ENCODE measurements at places on chromosomes 6 and 20.

DNA sequence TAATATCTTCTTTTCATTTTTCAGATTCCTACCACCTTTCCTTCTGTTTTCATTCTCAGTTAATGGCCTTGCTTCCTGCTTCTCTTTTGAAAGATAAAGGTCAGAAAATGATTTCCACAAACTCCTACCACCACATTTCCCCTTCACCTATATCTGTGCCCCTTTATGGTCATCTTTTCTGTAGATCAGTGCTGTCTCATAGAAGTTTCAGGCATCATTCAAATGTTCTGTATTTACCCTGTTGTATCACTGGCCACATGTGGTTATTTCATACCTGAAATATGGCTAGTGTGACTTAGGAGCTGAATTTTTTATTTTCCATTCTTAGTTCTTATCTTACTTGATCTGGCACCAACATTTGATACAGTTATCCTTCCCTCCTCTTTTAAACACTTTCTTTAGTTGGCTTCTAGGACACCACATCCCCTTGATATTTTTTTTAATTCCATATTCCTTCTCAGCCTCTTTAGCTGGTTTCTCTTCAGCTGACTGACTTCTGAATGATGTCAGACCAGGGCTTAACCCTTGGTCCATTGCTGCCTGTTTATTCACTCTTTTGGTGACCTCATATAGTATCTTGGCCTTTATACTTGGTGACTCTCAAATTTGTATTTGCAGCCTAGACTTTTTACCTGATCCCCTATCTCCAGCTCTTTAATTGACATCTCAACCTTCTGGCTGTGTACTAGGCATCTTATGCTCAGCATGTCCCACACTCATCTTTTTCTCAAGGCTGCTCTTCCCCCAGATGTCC is 81.0 kb downstream of the ATRN start:
- DNase-seq = no peak

DNA sequence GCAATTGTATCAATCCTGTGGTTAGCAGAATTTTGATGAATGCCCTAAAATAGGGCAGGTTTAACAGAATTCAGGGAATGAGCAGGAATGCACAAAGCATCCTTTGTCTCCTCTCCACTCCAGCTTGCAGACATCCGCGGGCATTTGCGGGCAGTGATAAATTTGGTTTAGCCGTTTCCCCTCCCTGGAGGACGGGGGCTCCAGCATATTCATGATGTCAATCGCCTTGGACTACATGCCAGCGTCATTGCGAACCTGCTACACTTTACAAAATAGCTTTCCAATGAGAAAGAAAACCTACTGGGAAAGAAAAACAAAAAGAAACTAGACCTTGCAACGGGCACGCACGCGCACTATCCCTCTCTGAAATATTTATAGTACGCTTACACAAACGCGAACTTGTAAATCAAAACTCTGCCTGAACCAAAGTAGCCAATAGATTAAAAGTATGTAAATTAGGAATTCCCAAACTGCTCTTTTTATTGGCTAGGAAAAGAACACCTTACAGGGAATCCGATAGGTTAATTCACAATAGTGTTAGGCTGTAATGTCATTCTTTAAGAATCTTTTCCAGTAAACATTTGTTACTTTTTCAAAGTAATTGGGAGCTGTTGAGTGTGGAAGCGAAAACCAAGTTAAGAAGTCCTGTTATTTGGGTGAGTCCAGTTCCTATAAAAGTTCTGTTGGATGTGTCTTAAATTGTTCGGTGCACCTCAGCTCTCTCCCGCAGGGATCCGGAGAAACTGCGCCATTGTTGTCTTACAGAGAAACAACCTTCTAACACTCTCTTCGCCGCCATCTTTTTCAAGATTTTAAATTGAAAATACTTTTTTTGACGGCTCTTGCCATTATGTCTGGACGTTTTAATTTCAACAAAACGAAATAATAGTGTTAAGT is 136.7 kb downstream of the HFE start:
- DNase-seq = no peak

DNA sequence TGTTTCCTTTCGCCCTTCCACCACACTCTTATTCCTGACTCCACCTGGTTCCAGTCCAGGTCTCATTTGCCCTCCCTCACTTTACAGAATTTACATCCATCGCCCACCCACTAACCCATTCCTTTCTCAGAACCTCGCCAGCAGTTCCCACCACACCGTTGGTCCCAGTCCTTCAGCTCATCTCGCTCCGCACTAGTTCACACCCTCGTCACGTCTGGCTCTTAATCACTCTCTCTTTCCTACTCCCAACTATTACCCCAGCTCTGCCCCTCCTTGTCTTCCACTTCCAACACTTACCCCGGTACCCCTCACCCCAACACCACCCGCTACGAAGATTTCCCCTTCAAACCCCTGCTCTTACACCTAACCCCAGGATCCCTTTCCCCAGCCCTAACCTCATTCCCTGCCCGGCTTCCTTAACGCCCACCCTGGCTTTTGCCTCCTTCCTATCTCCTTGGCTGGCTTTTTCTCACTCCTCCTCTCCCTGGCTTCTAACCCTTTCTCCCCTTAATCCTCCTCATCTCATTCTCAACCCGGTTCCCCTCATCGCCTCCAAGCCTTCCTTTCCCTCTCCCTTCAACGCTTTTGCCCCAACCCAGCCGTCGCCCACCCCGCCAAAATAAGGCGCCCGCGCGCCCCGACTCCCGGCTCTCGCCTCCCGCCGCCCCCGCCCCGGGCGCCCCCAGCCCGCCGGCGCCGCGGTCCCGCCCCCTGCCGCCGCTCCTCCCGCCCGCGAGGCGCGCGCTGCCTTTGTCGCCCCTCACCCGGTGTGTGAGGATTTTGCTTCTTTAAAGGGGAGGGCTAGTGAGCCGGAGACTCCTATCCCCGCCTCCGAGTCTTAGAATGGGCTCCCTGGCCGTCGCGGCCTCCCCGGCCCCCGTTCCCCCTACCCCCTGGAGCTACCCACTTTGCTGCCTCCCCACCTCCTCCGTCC is 542 bp downstream of the USP49 start:
- peak; percentile 5 for DNase-seq

- DNase-seq = no peak
Measured at GRCh38 chr6:156657296-156657695, 119.9 kb upstream of the ARID1B start.

DNA sequence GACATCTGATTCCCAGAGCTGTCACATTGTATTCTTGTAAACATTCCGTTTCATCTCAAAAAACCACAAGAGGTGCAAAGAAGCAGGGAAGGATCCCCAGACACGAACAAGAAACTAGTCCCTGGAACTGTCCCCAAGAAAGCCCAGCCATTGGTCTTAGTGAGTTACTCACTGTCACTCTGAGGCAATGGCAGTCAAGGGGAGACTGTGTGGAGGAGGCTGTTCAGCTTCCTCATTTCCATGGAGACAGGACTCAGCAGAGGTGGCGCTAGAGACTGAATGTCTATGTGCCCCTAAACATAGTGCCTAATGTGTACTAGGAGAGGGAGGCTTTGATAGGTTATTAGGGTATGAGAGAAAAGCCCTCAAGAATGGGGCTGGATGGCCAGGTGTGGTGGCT is 11.1 kb downstream of the ULBP1 start:
- no peak for DNase-seq

DNA sequence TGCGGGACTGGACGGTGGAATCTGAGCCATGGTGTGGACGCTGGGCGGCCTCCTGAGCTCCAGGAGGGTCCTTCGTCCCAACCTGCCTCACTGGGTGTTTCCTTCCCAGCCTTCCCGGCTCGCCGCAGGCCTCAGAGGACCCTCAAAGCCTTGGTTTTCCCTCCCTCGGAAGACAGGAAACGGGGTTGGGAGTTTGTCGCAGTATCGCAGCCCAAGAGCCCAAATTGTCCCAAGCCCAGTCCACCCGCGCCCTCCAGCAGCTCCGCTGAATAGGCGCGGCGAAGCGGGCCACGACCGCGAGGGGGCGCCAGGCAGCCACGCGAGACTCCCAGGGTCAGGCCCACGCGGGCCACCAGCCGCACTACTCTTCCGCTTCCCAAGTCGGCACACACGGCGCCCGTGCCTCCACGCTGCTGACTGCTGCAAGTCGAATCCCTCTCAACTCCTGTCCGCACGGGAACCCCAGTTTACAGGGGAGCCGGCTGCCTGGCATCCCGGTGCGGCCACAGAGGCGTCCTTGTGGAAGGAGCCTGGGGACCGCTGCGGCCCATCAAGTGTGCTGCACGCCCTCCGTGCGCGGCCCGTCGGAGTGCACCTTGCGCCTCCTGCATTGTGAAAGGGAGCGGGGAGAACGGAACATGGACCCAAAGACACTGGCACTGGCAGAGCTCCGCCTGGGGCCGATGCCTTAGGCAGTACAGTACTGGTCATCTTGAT is 40.4 kb upstream of the HMGA1 start:
- DNase-seq = peak; percentile 82

- DNase-seq = no peak
Measured at GRCh38 chr6:15434823-15435380, 189.0 kb downstream of the JARID2 start.

- no peak for DNase-seq
Measured at GRCh38 chr6:39945626-39946025, 11.4 kb upstream of the MOCS1 start.

DNA sequence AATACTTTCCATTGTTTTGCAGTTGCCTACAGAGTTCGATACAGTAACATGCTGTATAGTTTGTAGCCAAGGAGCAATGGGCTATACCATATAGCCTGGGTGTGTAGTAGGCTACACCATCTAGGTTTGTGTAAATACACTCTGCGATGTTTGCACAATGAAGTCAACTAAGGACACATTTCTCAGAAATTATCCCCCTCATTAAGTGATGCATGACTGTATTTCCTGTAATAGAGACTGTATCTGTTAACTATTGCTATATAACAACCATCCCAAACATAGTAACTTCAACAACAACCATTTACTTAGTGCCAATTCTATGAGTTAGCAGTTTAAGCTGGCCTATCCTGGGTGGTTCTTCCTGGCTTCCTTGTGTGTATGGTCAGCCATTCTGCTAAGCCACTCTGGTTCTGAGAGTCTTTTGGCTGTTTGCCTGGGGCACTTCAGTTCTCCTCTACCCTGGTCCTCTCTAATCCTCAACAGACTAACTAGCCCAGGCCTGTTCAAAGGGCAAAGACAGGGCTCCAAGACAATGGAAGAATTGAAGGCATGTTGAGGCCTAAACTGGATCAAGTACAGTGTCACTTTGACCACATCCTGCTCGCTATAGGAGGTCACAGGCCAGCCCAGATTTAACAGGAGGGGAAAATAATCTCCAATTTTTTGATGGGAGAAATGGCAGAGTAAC is 124.0 kb downstream of the PLCB1 start:
- no peak for DNase-seq

DNA sequence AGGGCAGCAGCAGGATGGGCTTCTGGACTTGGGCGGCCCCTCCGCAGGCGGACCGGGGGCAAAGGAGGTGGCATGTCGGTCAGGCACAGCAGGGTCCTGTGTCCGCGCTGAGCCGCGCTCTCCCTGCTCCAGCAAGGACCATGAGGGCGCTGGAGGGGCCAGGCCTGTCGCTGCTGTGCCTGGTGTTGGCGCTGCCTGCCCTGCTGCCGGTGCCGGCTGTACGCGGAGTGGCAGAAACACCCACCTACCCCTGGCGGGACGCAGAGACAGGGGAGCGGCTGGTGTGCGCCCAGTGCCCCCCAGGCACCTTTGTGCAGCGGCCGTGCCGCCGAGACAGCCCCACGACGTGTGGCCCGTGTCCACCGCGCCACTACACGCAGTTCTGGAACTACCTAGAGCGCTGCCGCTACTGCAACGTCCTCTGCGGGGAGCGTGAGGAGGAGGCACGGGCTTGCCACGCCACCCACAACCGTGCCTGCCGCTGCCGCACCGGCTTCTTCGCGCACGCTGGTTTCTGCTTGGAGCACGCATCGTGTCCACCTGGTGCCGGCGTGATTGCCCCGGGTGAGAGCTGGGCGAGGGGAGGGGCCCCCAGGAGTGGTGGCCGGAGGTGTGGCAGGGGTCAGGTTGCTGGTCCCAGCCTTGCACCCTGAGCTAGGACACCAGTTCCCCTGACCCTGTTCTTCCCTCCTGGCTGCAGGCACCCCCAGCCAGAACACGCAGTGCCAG is at the start of gene TNFRSF6B:
Gene TNFRSF6B, plus strand, starts transcription at position 25 of the 729 bp plus-strand sequence. Its CDS starts 116 bp downstream, at position 141.
- DNase-seq = no peak

- no peak for DNase-seq
Measured at GRCh38 chr6:44003345-44004061, 123.7 kb downstream of the MRPL14 start.

DNA sequence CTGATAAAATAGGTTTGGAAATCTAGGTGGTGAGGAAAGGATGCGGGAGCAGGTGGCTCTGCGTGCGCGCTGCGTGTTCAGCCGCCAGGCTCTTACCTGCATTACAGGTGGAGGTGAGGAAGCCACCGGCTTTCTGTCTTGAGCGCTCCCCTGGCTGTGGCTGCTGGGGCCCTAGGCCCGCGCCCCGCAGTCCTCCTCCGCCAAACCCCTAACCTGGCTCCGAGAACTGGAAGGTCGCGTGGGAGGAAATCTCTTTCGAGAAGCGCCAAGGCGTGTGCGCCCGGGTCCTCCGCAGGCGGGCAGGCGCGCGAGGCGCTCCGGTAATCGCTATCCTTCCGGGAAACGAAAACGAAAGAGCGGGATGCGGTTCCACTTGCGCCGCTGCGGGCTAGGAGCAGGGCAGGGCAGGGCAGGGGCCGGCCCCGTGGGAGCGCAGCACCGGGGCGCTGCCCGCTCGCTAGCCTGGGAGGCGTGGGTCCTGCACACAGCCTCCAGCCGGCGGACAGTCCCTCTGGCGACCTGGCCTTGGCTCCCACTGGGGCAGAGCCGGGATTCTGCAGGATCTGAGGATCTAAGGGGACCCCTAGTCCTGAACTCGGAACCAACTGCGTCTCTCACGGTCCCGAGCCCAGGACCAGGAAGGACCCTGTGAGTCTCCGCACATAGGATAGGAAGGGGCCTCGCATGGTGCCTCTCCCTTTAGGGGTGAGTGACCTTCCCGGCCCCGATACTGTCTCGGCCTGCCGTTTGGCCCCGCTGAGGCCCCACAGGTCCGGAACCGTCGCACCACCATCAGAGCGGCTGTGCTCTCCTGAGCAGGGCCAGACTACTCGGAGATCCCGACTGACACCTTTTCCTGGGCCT is at the start of gene ETV7:
Gene ETV7, minus strand, starts transcription at position 230 of the 864 bp plus-strand sequence. Its CDS starts 128 bp downstream, at position 102.
- DNase-seq = no peak

DNA sequence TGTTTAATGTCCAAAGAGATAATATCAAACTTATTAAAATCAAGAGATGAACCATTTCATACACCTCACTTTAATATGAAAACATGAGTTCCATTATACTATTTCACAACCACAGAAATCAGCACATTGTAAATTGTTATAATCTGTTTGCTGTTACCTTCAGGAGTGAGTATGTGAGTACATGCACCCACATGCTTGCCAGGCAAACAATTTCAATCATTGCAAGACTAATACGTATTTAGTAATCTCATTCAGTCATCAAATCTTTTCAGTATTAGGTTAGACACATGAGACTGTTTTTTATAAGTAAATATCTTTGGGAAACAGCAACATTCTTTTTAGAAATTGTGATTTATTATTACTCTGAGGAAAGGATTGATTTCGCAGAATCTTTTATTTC is 9.3 kb upstream of the EPM2A start:
- DNase-seq = no peak

Measured in stimulated activated CD8-positive, alpha-beta memory T cell treated with anti-CD3 and anti-CD28 coated beads, Interleukin-2, amount 100 ng/mL, for 48 hours (primary cell).